Fibroblast of skin of right quadriceps (primary cell): ENCODE measurements at places on chromosomes 7 and 10.

DNA sequence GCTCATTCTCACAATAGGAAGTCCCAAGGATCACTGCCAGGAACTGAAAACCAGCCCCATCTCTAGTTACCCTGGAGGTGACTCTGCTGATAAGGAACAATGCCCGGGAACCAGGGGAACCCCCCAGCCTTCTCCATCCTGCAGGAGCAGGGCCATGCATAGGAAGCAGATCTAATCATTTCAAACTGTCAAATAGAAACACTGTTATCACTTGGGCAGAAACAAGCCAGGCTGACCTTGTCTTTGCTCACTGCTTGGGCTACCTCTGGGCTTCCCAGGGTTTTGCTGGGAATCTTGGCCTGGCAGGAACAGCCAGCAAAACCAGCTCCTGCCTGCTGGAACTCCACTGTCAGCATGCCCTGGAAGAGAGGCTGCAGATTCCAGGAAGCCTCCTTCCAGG lies 114.1 kb downstream of the RNF216 start:
- DNase-seq, result no peak

- DNase-seq, result no peak
Observed at GRCh38 chr7:465710-466400, 53.8 kb downstream of the PDGFA start.

DNA sequence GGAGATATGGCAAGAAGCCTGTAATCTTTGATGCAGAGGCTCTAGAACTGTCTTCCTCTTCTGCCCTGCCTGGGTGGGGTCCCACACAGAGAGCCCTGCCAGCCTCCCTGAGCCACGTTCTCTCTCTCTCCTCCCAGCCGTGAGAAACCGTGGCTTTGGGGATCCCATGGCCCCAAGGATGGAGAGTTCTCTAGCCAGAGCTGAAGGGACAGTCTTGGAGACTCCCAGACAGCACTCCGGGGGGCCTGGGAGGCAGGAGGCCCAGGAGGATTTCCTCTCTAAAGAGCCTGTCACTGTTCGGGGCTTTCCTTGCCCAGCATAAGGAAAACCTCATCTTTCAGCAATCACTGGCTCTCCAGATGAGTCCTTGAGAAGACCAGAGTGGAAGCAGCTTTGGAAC lies 227.1 kb downstream of the ARHGAP12 start:
- DNase-seq, result no peak

DNA sequence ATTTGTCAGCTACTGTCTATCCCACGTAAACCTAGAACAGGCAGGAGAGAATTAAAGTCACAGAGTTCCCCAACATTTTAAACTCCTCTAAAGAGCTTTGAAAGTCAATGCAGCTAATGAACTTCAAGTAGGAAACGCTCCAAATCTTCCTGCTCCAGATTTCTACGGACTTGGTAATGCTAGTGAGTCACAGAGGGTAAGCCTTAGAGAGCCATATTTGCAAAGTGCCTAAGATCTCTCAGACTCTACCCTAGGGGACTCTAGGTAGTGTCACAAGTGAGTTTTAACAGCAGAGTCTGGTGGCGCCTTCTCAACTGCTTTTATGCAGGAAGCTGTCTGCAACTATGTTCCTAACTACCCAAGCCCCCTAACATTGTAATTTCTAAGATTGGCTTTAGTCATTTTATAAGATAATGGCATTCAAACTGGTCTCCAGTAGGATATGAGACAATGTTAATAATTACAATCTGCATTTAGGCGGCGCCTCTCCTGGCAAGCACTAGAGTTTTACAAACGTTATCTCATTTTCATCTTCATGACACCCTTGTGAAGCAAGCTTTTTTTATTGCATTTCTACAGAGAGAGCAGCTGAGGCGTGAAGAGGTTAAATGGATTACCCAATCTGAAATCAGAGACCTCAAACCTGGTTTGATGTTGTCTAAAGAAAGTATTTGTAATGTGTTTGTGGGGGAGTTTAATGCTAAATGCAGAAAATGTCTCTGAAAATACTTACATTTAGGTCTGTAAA lies 22.0 kb upstream of the FZD1 start:
- DNase-seq, result peak; percentile 59

- DNase-seq, result no peak
Observed at GRCh38 chr7:130669085-130669700, 645 bp upstream of the COPG2 start.

- DNase-seq, result no peak
Observed at GRCh38 chr7:104294291-104294690, 34.1 kb upstream of the LHFPL3 start.

DNA sequence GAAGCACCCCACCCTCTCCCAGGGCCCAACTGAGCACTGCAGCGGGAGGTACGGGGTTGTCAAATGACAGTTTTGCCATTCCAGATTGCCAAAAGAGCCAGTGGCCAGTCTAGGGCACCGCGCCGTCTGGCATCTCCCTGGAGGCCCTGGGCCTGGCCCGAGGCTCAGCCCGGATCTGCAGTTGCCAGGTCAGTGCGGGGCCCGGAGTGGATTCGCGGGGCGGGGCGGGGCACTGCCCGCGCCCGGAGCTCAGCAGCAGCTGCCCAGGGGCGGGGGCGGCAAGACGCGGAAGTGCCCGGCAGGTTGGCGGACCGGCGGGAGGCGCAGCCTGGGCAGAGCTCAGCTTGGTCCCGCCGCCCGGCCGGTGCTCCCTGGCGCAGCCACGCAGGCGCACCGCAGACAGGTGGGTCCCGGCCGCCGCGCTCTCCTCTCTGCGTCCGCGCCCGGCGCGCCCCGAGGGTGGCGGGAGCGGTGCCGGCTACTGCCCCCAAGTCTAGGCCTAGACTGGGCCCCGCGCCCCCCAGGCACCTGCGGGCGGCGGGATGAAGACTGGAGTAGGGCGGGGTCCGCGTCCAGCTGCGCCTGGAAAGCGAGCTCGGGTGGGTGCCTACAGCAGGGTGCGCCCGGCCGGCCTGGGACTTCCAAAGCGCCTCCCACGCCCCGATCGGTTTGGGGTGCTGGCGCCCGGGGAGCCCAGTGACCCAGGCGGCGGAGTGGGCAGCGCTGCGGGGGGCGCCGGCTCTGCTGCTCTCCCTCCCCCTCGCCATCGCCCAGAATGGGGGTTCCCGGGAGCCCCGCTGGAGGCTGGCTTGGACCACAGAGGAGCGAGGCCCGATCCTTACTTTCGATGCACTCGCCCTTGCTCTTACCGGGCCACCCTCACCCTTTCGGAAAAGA lies at the start of gene IRF5:
Gene IRF5, plus strand, starts transcription at position 281 of the 897 bp plus-strand sequence. CDS start 4,155 bp downstream, outside the sequence.
- no peak for DNase-seq

GRCh38 chr7:100456562-100456961 lies 7.5 kb downstream of the SPACDR start:
- no peak for DNase-seq

- DNase-seq, result peak; percentile 32
Observed at GRCh38 chr7:66894463-66895080, 26.5 kb upstream of the TMEM248 start.

DNA sequence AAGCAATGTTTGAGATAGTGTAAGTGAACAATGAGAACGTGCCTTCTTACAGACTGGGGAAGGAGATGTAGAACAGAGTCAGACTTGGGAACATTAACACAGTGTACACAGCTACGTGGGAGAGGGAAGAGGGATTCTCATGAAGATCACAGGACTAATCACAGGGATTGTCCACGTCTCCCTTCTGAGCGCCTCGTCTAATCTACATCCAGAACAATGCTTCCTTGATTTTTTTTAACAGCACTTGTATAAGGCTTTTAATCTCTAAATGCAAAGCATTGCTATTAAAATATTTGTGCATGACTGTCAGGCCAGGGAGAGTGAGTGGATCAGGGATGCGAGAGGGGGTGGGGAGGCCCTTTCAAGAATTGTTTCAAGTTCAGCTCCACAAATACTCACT lies 62.7 kb downstream of the MET start:
- DNase-seq, result no peak

- DNase-seq, result no peak
Observed at GRCh38 chr10:103397191-103397825, 882 bp downstream of the PDCD11 start.

DNA sequence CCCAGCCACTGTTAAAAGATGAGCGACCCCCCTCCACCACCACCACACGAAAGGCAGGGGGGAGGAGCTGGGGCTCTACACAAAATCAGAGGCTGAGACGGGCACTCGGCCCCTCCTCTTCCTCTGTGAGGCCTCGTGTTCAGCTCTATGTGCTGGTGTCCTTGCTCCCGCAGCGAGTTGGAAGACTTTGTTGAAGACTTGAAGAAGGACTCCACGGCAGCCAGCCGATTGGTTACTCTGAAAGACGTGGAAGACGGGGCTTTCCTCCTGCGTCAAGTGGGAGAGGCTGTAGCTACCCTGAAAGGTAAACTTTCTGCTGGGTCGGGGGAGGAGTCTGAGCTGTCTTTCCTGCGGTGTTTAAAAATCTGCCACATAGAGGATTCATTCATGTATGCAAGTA lies 203.7 kb downstream of the ARHGAP21 start:
- DNase-seq, result no peak

DNA sequence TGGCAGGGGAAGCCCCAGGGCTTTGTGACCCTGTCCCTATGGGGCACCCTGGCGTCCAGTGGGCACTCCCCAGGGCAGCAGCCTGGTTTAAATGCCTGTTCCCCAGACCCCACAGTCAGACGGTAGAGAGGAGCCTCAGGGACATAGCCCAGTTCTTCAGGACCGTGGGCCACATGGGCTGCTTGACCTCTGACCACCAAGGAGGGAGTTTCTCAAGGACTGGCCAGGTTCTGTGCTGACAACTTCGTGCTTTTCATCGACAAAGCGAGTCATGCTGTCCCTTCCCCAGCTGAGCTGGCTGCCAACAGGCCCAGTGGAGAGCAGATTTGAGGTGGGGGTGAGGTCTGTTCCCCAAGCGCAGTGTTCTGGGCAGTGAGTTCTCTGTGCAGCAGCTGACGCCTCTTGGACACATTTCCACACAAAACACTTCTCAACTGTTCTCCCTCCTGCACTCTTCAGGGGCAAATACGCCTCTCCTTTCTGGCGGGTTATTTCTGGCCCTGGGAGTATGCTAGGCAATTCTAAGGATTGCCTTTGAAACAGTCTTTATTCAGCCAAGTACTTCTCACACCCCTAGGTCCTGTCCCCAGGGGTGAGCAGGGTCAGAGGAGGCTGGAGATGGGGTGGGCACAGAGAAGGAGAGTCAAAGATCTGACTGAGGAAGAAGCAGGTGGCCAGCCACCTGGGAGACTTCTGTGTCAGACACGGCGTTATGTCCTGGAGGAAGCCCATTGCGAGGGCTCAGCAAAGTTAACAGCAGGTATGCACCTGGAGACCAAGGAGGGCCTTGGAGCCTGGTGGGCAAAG lies 57.3 kb upstream of the CAMK2B start:
- no peak for DNase-seq

GRCh38 chr10:1153805-1154351 lies 97.7 kb downstream of the WDR37 start:
- no peak for DNase-seq

DNA sequence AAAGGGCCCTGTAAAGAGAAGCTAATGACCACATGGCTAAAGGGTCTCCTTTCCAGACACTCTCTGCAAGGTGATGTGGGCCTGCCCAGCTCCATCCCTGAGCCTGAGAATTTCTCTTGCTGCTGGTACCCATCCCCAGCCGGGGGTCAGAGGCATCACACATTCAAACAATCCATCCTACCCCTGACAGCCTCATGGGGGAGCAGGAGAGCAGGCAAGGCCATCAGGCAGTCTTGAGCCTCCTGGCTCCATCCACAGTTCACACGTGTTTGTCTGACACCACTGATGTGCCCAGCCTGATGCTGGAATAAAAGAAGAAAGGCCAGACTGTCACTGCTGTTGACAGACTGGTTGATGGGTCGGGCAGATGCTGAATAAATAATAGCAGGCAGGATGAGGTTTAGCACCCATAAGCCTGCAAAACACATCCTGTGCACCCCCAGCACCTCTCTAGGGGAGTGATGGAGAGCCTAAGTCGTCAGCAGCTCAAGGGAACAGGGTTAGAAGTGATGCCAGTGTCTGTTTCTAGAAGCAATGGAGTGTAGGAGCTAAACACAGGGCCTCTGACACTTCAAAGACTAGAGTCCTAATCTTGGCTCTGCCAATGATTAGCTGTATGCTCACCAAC lies 43.5 kb downstream of the TLL2 start:
- peak; percentile 9 for DNase-seq

- DNase-seq, result no peak
Observed at GRCh38 chr7:150897502-150898474, 45.5 kb downstream of the AOC1 start.

DNA sequence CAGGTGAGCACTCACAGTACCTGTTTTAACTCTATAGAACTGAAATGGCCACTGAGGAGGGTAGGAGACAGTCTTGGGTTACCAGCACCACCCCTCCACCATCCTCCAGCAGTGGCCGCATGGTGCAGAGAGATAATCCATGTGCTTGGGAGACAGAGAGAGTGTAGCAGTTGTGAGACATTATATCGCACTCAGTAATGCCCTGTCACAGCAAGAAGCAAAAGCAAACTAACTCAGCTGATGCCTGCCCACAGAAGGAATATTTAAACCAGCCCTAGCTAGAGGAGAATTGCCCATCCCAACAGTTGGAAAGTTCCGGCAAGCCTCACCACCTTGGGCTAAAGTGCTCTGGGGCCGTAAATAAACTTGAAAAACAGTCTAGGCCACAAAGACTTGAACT lies 58.8 kb upstream of the HBP1 start:
- no peak for DNase-seq

DNA sequence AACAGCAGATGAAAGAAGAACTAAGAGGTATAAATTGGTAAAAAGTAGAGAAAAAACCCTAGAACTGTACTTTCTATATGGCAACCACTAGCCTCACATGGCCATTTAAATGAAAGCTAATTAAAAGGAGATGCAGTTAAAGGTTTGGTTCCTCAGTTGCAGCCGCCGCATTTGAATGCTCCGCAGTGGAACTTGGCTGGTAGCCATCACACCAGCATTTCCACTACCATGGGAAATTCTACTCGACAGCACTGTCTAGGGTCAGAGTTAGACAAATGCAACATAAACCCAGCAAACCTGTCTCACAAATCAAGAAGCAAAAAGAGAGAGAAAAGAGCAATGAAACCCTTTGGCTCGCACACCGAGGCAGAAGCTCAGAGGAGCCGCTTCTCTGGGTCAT lies 29.7 kb downstream of the VIPR2 start:
- no peak for DNase-seq

GRCh38 chr7:112056409-112056808 lies 149.8 kb downstream of the DOCK4 start:
- DNase-seq, result no peak

- no peak for DNase-seq
Observed at GRCh38 chr7:127382301-127383085, 10.0 kb downstream of the ZNF800 start.

GRCh38 chr7:73387221-73387828 lies 46.3 kb upstream of the FZD9 start:
- DNase-seq, result no peak

GRCh38 chr10:28492116-28492920 lies 40.6 kb upstream of the WAC start:
- no peak for DNase-seq
